Dermis microvascular lymphatic vessel endothelial cell (primary cell): ENCODE measurements at places on chromosomes 6 and 20. TPM values are rescaled to one million over a fixed set of nuclear protein-coding genes. Genes with fewer than 3 reads are reported as not detected.

GRCh38 chr20:43477619-43478018 lies 19.9 kb downstream of the SRSF6 start:
- no peak for DNase-seq

DNA sequence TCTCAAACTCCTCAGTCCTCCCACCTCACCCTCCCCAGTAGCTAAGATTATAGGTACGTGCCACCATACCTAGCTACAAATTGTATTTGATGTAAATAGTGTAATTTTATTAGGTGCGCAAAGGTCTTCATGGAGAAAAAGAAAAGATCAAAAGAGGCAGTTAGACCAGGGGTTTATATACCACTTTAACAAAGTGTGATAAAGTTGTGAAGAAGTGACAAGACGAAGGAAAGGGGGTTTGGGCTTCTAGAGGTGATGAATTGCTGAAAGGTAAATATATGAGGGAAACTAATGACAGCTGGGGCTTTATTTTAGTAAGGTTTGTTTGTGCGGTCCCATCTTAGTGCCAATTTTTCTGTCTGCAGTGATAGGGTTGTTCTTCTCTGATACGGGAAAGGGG lies 105.3 kb downstream of the CD24 start:
- no peak for DNase-seq

GRCh38 chr6:100281471-100281901 lies 183.2 kb downstream of the SIM1 start:
- DNase-seq = no peak

- no peak for DNase-seq
Observed at GRCh38 chr6:37480118-37480736, 19.5 kb downstream of the CCDC167 start.

Gene OR12D3
- not detected in 2 replicates for total RNA-seq

Gene SLC24A3
- under 0.01 and 1.0 TPM in 2 replicates for total RNA-seq

Gene B3GALT4
- 2.9 and 3.0 TPM in 2 replicates for total RNA-seq
